H9 (cell line): ENCODE measurements at places on chromosomes 2 and 18.

DNA sequence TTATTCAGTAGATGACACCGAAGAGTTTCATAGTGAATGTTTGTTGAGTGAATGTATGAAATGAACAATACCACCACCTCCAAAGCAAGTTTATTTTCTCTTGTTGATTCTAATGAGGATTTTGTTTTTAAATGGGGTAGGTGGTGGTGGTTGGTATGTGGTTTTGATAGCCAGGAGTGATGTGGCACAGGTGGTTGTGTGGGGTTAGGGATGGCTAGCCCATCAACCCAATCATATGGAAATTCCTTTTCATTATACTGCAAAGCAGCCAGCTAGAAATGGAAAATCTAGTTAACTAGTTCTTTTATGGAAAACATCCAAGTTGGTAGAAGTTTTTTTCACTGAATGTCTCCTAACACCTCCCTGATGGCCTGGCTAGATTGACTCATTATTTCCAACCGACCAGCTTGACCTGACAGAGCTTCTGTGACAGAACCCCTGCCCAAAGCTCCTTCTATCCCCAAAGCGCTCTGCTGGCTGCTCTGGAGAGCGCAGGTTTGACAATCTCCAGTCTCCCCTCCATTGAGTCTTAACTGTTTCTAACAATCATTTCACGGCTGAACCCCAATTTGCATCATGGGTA lies 376.9 kb downstream of the MTX2 start:
- no peak overlapping the region for H3K27ac ChIP-seq
- H3K36me3 ChIP-seq = no peaks in the 10 kb centered on the region

DNA sequence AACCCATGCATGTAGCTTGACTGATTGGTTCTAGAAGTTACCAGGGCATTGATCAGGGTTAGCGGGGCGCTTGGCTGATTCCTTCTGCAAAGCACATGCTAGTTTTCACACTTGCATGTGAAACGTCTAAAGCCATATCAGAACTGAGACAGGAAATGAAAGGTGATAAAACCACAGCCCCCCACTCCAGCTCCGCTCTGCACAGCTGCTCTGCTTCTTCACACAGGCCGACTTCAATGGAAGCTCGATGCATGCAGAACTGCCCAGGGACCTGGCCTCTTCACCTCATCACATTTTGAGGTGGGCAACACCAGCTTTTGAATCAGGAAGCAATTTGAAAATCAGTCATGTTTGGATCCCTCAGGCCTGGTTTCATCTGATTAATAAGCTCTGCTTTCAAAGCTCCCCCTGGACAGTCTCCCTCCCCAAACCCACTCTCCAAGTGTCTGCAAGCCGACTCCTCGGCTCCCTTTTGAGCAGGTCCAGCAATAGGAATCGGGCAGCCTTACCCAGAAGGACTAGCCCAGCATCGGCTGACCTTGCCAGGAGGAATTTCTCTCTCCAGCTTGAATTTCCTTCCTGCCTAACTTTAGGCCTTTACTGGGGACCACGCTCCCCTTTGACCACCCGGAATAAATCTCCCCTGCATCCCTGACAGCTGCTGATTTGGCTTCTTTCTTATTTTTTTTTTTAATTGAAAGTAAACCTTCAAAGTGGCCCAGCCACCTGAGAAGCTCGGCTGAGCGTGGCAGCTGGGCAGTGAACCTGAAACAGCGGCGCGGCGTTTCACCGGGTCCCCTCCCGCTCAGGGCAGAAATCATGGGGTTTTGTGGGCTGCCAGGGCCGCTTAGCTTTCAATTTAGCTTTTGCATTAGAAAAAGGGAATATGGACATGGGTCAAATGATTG lies 31.7 kb downstream of the HRH4 start:
- H3K36me3 ChIP-seq = no peaks in the 10 kb centered on the region
- H3K4me3 ChIP-seq = no peak overlapping the region
- no peaks in the 10 kb centered on the region for H3K27me3 ChIP-seq
- H3K4me1 ChIP-seq = no peaks in the 10 kb centered on the region
- DNase-seq = no peak
- no peak overlapping the region for H3K27ac ChIP-seq

GRCh38 chr18:3319399-3319798 lies 57.5 kb downstream of the MYL12B start:
- DNase-seq = no peak
- H3K4me1 ChIP-seq = no peaks in the 10 kb centered on the region
- no peak overlapping the region for H3K4me3 ChIP-seq
- no peaks in the 10 kb centered on the region for H3K27me3 ChIP-seq
- H3K27ac ChIP-seq = no peak overlapping the region
- H3K36me3 ChIP-seq = peaks cover 4% of the 10 kb centered on the region; the same call in 2 of the 3 replicates

DNA sequence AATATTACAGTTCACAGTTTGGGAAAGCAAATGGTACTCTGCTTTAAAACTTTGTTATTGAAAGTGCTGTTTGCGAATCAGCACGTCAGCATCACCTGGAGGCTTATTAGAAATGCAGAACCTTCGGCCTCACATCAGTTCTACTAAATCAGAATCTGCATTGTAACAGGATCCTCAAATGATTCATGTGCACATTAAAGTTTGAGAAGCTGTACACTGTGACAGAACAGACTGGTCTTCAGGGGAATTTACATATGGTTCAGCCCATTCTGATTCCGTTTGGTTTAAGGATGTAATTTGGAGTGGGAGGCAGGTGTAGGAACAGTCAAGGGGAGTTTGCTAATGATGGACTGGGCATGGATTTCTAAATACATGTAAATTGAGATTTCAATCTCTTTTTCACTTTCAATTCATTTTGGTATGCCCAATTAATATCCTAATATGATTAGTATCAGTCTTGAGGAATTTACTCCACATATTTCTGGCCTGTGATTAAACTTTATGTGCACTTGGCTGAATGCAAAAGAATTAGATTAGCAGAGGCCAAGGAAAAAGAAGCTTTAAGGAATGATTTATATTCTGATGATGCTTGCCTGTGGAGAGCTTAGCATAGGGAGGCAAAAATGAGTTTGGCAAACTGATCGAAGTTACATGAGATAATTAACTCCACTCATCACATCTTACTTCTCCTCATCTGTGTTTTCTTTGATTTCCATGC lies 248.8 kb downstream of the XIRP2 start:
- H3K4me3 ChIP-seq = no peak overlapping the region
- H3K4me1 ChIP-seq = no peaks in the 10 kb centered on the region
- DNase-seq = no peak
